ENCODE measurements at places on chromosomes 7 and 10.

- no peak for DNase-seq
These were observed 31.8 kb upstream of the TMEM273 start for GRCh38 chr10:49220031-49220430.

DNA sequence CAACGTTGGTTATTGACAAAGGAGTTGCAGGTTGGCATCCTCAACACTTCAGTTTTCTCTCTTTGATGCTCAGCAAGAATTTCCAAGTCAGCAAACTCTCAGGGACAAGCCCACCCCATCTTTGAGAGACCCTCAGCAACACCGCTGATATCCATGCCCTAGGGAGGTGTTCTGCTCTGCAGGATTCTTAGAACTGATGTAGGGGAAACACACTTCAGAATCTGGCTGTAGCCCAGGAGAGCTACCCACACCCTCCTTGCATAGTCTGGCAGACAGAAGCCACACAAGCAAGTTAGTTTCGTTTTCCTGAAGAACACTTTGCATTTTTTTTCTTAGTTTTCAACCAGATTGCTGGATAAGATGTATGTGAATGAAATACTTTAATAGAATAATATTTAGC is 822 bp downstream of the SAMD9L start:
- DNase-seq = peak; percentile 12

DNA sequence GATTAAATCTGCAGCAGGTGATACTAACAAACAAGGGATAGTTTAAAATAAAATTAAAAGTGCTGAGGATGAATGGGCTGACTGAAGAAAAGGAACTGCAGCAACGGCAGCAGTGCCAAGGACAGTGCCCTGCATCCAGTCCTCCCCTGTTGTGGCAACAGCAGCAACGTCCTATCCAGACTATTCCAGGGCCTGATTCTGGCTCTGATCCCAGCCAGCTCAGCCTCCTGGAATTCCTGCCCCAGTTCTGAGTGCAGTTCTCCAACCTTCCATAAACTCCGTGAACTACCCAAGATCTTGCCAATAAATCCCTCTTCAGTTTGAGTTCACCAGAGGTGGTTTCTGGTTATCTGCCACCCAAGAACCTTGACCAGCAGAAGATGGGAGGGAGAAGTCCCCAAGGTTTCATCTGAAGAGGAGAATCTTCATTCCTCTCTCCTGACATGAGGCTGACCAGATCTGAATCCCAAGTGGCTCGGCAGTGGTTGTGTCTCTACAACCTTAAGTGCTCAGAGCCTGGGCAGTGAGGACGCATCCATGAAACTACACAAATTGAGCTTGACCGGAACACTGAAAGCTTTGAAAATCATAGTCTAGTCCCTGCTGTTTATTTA is 115.8 kb downstream of the SORBS1 start:
- no peak for DNase-seq

GRCh38 chr10:116752563-116752962 is 10.2 kb upstream of the HSPA12A start:
- no peak for DNase-seq

- no peak for DNase-seq
These were observed 255.8 kb downstream of the GLRX3 start for GRCh38 chr10:130392031-130392430.

DNA sequence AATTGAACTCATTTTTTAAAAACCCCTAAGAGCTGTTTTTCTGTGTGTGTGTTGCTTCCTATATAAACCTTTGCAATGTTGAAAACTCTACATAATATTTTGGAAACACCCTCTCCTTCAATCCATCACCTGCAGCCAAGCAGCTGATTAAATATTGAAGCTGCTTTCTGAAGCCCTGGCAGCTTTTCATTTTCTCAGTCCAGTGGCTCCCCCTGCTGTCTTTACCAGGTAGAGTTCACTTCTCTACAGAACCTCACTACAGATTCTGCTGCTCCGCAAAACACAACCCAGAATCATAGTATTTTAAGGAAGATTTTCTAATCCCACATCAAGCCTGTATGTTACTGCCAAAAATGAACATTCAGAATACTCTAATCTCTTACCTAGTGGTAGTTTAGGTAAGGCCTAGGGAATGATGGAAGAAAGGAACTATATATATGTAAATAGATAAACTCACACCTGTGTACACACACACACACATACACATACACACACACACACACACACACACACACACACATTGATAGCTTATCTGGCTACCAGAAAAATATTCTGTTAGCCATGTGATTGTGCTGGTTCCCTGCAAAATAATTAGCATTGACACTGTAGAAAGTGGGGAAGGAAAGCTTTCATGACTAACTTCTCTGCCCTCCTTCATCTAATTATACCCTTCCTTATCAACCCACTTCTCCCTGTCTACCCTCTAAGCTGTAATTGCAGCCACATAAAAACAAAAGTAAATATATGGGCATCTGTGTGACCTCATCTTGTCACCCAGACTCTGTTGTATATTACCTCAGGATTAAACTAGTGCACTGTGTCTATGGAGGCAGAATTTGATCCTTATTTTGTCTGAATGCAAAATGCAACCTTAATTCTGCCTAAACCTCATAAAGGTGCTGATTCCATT is 229.5 kb upstream of the FZD1 start:
- DNase-seq = no peak

GRCh38 chr7:31107106-31108090 is 55.3 kb downstream of the ADCYAP1R1 start:
- DNase-seq = no peak

GRCh38 chr7:76261931-76262330 is 40.5 kb upstream of the HSPB1 start:
- no peak for DNase-seq

- no peak for DNase-seq
These were observed 46.2 kb downstream of the KCNMA1 start for GRCh38 chr10:77591238-77591880.

DNA sequence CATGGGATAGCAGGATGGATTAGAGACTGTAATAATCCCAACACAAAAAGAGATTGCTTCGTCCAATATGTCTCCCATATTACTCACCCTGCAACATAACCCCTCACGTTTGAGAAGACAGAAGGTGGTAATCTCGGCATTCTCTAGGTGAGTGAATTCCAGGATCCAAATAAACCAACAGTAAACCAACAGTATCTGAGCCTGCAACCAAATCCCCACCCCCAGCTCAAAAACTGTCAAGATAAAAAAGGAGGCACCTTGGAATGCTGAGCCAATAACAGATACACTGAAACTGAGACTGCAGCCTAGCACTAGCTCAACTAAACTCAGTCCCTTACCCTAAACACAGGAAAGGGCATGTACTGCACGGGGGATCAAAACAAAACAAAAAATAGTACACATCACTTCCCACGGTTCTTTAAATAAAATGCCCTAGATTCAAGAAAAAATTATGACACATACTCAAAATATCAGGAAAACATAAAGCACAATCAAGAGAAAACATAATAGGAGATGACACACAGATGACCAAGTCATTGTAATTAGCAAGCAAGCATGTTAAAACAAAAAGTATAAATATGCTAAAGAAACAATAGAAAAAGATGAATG is 28.0 kb downstream of the IPMK start:
- DNase-seq = no peak

DNA sequence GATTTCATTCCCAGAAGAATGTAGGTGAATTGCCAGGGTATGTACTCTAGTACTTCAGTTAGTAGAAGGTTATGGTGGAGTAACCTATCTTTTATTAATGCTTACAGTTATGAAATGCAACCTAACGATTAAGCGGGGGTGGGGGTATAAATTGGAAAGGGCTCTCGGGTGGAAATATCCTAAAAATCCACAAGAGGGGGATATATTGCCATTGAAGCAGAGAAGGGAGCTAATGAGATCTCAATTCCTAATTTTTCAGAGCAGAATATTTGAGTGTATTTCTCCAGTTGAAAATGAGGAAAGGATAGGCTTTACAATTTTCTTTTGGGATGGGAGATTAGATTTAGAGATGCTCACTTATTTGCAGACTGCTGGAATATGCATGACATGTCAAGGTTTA is 90.8 kb downstream of the DNAJB9 start:
- no peak for DNase-seq

GRCh38 chr7:66357087-66357486 is 152.0 kb downstream of the TPST1 start:
- no peak for DNase-seq

- peak; percentile 66 for DNase-seq
These were observed 11.9 kb downstream of the SSC4D start for GRCh38 chr7:76397409-76398183.

DNA sequence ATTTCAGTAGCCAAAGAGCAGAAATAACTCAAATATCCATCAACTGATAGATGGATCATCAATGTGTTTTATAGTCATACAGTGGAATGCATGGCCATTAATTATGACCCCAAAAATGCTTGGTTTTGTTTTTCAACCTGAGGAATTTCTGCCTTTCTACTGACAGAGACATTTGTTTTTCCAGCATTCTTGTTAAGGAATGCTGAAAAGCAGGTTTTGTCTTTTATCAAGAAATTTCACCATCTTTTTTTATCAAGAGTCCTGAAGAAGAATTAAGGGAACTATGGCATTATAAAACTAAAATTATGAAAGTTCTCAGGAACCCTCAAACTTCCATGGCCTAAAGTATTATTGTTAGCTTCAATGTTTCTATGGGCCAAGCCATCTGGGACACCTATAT is 153.4 kb upstream of the THSD7A start:
- no peak for DNase-seq

DNA sequence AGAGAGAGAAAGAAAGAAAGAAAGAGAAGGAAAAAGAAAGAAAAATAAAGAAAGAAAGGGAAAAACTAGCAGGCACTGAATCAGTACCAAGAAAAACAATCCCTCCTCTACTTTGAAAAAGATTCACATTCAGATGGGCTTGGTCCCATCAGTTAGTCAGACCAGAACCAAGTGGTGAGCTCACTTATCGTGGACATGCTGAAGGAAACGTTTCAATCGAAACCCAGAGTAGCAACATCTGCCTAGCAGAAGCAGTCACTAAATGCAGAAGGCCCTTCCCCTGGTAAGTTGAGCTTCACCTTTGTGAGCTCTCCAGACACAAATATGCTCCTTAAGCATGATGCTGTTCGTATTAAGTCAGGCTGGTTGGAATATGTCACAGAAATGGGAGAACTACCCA is 167.7 kb downstream of the TRIL start:
- DNase-seq = no peak

DNA sequence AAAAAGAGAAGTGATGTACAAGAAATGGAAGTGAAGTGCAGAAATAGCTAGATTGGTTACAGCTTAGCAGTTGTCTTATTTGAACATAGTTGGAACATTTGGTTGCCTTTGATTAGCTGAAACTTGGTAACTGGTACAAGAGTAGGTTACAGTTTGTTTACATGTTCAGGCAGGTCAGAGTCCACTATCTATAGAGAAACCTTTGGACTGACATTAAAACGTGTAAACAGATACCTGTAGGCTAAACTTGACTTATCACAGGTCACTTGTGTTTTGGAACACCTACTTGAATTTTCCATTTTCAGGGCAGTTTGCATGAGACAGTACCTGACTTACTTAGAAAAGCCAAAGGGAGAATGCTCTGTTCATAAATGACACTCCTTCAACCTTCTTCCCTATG is 28.5 kb upstream of the CYP2C8 start:
- no peak for DNase-seq

- no peak for DNase-seq
These were observed 48.7 kb upstream of the OCM2 start for GRCh38 chr7:98038731-98039130.

- DNase-seq = no peak
These were observed 35.9 kb downstream of the BLNK start for GRCh38 chr10:96235326-96236089.

DNA sequence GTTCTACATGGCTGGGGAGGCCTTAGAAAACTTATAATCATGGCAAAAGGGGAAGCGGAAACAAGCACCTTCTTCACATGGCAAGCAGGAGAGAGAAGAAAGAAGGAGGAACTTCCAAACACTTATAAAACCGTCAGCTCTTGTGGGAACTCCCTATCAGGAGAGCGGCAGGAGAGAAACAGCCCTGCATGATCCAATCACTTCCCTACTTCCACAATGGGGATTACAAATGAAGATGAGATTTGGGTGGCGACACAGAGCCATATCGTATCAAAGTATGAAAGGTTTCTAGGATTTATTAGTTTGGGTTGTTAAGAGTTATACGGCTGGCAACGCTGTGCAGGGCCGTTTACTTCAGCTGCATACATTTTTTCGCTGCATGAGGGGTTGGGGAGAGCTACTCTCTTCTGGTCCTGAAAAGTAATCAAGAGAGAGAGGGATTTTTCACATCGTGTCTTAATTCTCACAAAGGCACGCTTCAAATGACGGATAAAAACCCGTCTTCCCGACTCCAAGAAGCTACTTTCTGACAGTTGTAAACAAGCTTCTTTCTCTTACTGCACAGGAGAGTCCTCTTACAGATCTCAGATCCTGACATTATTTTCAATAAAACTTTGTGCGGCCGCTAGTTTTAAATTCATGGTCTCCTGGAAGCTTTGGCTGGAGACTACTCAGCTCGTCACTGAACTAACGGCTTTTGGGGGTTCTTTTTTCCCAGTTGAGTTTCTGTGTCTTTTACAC is 751 bp upstream of the GTPBP10 start:
- no peak for DNase-seq

- DNase-seq = no peak
These were observed 68.1 kb upstream of the NANOS1 start for GRCh38 chr10:118961436-118961835.

GRCh38 chr10:70575874-70576802 is 26.4 kb downstream of the PRF1 start:
- no peak for DNase-seq

GRCh38 chr7:117012284-117012683 is 59.0 kb downstream of the ST7 start:
- no peak for DNase-seq

DNA sequence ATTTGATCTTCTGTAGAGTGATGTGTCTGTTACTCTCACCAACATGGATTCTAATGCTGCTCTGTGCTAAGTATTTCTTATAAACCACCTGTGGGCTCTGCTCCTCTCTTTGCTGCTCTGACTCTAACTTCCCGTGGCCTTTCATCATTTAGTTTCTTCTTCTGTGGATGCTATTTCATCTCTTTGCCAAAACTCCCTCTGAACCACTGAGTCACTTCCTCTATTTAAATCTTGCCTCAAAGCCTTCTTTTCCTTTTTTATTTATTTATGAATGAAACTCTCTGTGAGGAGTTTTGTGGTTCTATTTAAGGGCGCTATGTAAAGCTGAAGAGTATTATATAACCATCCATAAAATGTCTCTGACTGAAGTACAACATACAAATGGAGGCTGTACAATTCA is 538.5 kb downstream of the SUGCT start:
- DNase-seq = no peak

DNA sequence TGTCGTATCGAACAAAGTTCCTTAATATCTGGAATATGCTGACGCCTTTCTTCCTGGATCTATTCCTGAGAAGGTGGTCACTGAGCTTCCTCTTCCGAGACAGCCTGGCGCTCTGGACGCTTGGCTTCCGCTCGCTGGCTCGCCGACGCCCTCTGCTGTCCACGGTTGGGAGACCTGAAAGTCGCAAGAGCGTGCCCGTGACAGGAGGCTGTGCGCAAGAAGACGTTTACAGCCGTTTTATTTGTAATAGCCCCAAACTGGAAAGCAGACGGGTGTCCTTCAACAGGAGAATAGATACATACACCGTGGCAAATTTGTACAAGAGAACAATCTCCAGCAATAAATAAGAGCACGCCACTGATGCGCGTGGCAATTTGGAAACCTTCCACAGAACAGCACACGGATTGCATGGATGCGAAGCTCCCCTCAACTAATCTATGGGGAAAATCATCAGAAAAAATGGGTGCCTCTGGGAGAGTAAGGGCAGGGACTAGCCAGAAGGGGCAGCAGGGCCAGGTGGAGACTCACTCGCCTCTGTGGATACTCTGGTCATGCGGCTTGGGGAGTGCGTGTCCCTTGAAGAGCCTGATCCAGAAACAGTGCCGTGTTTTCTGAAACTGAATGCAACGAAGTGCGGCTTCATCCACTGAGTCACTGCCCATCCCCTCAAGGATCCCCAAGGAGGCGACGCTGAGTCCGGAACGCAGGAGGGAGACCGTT is 41.5 kb upstream of the BNIP3 start:
- DNase-seq = peak; percentile 58

Measured in stimulated activated CD8-positive, alpha-beta memory T cell treated with anti-CD3 and anti-CD28 coated beads, Interleukin-12 subunit alpha, Interleukin-12 subunit beta, amount 100 ng/mL, for 1 hour (primary cell).